GM12878 (cell line): ENCODE measurements at places on chromosomes 1 and 21.
A peak's percentile ranks its signal among the peaks of the same experiment; 100 is the strongest.

GRCh38 chr1:16720351-16721223 lies 19.7 kb upstream of the RNU1-4 start:
- DNase-seq, result no peak

DNA sequence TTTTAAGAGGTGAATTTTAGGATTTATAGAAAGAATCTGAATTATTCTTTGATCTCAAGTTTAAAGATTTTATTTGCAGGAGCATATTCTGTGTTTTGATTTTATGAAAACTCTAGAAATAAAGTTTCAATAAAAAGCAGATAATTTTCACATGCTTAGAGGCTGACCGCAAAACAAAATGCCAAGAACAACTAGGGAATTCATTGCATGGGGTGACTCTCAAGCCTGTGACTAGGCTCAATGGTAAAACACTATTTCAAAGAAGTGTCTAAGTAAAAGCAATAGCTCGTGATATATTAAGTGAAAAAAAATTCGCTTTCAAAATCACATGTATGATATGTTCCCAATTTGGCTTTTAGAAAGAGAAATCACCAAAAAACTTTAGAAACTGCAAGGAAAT lies 49.6 kb downstream of the RPL5 start:
- DNase-seq, result no peak

GRCh38 chr1:107976836-107977235 lies 11.9 kb upstream of the VAV3 start:
- DNase-seq, result no peak

DNA sequence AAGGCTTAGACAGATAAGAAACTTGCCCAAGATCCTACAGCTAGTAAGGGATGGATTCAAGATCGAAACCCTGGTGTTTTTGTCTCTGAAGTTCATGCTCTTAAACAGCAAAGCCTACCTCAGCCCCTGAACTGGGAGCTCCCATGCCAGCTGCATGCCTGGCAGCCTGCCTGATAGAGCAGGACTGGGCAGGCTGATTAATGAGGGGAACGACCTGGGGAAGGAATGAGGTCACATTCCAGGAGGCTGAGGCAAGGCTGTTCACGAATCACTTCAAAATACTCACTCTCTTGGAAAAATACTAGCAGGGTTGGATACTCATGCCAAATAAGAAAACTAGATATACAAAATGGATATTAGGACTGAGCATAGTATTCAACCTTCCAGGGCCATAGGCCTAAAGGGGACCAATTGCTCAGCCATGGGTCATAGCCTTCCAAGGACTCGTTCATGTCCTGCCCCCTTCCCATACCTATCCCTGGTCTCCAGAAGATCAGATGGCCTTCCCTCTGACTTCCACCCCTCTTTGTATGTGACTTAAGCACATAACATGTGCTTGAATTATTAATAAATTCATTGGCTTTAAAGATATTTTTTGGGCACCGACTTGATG lies 15.6 kb upstream of the TACSTD2 start:
- no peak for DNase-seq

DNA sequence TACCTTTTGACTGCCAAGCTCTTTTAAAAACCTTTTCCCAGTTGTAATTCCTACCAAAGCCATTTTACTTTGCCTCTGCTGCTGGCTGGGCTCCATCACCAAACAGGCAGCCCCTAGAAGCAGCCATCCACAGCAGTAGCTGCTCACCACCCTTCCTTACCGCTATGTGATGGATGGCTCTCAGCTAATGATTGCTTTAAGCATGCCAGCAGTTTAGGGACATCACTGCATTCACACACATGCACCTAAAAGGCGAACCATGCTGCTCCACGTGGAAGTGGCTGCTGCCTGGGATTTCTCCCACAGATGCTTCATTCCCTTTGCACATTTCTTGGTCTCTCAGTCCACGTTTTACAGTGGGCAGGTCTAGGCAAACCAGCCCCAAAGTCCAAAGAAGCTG lies 46.3 kb upstream of the PDE9A start:
- no peak for DNase-seq

- DNase-seq, result no peak
Measured at GRCh38 chr1:25516686-25517085, 26.7 kb upstream of the LDLRAP1 start.

DNA sequence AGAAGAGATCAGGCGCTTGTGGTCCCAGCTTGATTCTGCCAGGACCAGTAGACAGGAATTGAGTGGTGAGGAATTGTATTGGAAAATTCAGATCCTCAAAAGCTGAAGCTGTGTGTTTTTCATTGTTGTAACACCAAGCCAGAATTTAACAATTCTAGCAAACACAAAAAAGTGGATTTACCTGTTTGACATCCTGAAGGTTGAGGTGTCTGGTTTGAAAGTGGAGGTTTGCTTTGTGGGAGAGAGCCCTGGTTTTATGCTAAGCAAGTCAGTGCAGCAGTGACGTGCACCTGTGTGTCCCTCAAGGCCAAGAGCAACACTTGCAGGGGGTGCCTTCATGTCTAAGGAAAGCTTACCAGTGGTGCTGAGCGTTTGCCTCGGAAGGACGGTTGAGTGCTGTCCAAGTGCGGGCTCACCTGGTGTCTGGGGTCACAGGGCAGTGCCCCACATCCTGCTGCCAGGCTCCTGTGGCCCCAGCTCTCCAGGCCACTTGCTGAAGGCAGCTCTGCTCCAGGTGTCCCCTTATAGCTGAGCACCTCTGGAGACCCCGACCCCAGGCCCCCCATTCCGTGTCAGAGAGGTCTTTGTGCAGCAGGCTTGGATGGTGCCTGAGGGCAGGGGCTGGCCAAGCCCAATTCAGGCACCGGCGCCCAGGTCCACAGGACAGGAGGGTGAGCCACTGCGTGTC lies 27.7 kb downstream of the PCNT start:
- DNase-seq, result no peak

DNA sequence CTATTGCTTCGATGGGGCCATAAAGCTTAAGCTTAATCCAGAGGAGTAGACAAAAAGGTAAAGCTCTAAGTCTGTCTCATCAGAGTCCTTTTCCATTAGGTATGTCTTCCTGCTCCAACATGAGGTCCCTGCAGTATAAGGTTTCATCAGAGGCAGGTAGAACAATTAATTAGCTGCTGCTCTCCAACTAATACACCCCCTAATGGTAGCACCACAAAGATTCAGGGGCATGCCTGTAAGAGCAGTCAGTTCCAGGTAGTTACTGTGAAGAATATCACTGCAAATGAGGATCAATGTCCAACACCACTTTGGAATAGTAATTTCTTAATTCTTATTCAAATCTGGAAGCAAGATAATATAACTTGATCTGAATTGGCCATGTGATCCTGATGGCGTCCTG lies 160.3 kb upstream of the ESRRG start:
- DNase-seq, result no peak

GRCh38 chr1:115230281-115230680 lies 107.8 kb downstream of the NGF start:
- no peak for DNase-seq

DNA sequence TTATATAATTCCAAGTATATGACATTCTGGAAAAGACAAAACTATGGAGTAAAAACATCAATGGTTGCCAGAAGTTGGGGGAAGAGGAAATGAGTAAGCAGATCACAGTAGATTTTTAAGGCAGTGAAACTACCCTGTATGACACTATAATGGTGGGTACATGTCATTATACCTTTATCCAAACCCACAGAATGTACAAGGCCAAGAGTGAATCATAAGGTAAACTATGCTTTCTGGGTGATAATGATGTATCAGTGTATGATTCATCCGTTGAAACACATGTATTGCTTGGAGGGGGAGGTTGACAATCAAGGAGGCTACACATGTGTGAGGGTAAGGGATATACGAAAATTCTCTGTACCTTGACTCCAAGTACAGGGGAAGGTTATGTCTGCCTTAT lies 862.7 kb downstream of the PLA2G4A start:
- no peak for DNase-seq

- peak; percentile 51 for DNase-seq
Measured at GRCh38 chr1:193448682-193449461, 262.5 kb upstream of the B3GALT2 start.

DNA sequence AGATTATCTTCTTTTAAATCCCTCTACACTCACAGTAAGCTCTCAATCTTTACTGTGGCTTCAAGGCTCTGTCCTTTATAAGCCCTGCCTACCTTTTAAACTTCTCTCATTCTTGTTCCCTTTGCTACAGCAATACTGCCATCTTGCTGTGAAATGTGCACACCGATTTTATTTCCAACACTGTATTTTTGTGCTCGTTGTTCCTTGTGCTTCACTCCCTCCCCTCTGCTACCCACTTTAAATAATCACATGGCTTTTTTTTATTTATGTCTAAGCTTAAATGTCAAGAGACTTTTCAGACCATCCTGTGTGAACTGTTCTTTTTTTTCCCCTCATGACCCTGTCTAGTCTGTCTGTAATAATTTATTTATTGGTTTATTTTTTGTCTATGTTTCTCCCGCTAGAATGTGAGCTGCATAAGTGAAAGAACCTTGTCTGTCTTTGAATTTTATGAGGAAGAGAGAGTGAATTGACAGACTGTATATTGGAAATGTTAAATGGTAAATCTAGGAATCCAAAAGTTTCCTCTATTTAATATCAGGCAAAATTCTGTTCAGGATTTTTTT lies 45.7 kb downstream of the ABCD3 start:
- DNase-seq, result no peak

DNA sequence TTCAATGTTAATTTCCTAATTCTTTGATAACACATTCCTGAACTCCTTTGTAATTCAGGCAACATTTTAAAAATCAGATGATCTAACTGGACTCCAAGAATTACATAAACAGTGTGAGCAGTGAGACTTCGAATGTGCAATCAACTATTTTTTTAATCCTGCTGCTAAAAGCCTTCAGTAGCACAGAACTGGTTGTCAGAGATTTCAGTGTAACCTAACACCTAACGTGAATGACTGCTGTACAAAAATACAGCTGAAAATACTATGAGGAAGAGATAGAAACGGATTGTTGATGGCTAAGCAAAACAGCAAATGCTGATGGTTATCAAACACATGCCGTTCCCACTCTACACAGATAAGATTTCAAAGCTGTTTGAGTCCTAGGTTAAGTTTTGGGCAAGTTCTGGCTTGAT lies 46.1 kb downstream of the APP start:
- no peak for DNase-seq

GRCh38 chr1:82598337-82598736 lies 797.6 kb downstream of the ADGRL2 start:
- no peak for DNase-seq

DNA sequence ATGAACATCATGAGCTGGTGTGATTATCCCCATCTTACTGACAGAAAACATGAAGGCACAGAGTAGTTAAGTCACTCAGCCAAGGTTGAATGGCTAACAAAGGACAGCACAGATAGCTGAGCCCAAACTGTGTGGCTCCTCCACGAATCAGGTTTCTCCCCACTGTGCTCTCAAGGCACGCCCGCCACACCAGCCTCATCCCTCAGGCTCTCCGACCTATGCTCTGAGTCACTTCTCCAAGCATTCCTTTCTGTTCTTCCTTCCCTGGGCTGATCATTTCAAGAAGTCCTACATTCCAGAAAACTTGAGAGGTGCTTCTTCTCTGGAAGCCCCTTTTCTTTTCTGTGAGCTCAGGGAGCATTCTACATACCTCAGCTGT lies 25.3 kb upstream of the SDC3 start:
- no peak for DNase-seq

- DNase-seq, result no peak
Measured at GRCh38 chr1:61519631-61520030, 205.3 kb downstream of the TM2D1 start.

DNA sequence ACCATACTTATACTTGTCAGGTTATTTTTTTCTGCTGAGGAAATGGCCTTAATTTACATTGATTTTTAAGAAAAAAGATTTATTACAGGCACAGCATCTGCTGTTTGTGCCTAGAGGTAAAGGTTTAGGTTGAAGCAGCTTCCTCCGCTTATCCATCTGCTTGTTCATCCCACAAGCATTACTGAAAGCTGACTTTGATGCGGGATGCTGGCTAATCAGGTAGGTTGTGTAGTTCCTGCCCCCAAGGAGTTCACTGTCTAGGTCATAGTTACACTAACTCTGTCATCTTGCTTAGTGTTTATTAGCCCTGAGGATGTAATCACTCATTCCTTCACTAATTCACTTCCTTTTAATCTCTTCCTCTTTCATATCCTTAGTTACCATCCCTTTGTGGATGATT lies 377.7 kb upstream of the KAZN start:
- no peak for DNase-seq

- no peak for DNase-seq
Measured at GRCh38 chr1:204151552-204152309, at the start of gene ETNK2. Gene ETNK2, minus strand, starts transcription at chr1:204152044. Its CDS starts 192 bp downstream, at chr1:204151852.

- DNase-seq, result no peak
Measured at GRCh38 chr1:114081437-114082303, 72.0 kb downstream of the SYT6 start.

DNA sequence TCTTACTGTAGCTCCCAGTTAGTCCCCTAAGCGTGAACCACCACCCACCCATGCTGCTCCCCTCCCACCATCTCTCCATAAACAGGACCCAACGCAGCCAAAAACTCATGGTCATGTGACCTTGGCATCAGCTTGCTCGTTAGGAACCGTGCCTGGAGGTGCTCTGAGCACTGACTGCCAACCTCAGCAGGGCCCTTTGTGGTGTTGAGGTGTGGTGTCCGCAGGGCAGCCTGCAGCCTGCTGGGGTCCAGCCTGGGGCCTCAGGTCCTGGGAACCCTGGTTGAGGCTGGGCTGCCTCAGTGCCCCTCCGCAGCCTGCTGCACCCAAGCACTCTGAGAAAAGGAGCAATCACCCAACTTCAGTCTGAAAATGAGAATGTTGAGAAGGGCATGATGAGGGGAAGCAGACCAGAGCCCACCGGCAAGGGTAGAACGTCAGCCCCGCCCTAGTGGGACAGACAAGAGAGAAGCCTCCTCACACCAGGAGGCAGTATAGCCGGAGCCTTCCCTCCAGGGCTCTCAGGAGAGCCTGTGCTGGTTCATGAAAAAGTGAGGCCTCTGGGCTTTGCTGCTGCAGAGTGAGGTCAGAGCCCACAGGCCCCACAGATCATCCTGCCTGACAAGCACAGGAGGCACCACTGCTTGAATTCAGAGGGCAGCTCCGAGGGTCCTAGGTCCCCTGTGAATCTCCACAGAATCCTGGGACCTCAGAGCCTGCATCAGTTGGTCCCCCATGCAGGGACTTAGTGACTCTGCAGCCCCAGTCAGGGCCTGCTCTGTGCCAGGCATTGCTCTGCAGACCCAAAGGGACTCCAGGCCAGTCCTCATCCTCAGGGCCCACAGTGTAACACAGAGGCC lies 4.9 kb upstream of the COL6A2 start:
- no peak for DNase-seq
